ENCODE measurements at places on chromosomes 12 and 14.
A peak's percentile ranks its signal among the peaks of the same experiment; 100 is the strongest.

DNA sequence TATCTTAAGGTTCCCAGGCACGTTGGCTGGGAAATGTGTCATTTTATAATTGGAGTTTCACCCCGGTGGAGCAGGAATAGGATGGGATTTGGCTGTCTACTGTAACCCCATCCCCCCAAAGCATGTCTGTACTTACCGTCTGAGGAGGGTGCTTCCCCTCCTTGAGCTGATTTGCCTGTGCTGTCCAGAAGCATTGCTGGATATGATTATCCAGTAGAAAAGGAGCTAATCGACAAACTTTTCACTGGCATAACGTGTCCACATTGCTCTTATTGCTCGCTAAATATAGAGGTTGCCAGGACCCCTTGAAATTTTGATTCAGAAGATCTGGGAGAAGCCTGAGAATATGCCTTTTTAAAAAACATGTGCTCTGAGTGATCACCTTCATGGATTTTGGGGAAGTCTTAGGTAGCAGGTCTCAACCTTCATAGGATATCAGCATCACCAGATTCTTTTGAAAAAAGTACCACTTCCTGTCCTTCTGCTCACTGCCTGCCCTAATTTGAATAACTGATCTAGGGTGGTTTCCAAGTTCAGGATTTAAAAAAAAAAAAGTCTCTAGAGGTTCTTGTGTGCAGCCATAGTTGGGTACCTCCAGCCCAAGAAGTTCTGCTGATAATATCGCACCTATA, 80.4 kb upstream of the KCNA1 start:
- no peak for DNase-seq

GRCh38 chr12:67477681-67478265, 170.8 kb upstream of the DYRK2 start:
- no peak for DNase-seq

- DNase-seq = no peak
These were observed 210.2 kb upstream of the RPL10L start for GRCh38 chr14:46861753-46862152.

DNA sequence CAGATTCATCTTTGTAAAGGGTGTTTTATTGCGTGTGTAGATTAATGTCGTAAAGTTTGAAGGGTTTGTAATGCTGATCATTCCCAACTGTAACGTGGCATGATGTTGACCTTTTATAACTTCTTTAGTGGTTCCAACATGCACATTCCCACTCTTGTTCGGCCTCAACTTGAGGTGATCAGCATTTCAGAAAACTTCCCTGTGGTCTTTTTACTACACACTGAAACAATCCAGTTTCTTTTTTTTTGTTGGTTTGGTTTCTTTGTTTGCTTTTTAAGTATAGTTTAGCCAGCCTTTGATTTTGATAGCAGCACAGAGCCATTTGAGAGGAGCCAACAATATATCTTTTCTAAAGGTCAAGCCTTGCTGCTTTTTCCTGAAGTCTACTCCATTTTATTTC, 22.8 kb downstream of the UTP20 start:
- no peak for DNase-seq

- no peak for DNase-seq
These were observed 42.4 kb downstream of the ATXN2 start for GRCh38 chr12:111556676-111557075.

DNA sequence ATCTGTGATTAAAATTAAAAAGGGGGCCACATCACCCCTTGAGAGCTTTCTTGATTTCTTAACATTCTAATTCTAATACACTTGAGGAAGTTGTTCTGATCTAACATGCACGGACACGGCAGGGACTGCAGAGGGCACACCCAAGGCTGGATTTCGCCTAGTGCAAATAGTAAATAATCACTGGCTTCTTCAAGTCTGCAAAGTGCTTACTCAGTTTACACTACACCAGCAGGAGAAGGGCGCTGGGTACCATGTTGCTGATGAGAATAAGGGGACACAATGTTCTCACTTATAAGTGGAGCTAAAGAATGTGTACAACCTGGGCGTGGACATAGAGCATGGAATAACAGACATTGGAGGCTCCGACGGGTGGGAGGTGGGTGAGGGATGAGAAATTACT, 34.2 kb downstream of the TBX5 start:
- DNase-seq = no peak

DNA sequence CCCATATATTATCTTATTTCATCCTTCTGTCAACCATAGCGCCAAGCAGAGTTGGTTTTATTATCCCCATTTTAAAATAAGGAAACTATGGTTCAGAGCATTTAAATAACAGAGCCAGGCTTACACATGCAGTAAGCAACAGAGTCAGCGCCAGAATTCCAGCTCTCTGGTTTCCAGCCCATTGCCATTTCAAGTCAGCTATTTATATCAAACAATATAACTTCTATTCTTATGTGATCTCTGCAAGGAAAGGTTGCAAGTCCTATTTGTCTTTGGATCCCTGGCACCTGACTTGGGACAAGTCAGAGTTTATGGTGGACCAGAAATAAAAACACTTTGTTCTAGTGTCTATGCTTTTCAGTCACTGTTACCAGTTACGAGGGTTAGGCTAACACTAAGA, 174.1 kb upstream of the EEA1 start:
- no peak for DNase-seq

GRCh38 chr14:106378191-106378590, 851.8 kb downstream of the TMEM121 start:
- DNase-seq = no peak

DNA sequence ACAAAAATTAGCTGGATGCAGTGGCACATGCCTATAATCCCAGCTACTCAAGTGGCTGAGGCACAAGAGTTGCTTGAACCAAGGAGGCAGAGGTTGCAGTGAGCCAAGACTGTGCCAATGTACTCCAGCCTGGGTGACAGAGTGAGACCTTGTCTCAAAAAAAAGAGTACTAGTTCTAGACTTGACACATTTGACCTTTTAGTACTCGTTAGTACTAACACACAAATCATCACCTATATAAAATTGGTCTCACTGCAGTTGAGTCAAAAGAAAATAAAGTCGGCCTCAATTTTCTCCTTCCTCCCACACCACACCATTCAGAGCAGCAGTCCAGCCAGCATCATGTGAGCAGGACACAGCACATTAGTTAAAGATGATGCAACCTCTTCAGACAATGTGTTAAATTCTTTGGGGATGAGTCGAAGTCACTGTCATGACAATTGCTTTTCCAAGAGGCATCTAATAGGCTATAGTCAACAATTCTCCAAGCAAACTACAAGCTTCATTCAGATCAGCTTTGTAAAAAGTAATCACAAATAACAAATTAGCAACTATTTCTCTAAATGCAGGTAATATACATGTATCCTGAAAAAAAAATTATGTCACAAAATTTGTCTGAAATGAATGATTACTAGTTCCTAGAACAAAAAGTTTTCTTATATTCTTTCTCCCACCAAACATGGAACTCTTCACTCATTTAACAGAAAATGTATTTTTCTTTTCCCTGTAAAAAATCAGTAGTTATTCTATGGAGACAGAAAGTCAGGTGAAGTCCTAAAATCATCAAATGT, 55.6 kb downstream of the CLIP1 start:
- peak; percentile 87 for DNase-seq

GRCh38 chr12:111870706-111871105, 28.7 kb downstream of the MAPKAPK5 start:
- no peak for DNase-seq

GRCh38 chr12:124401704-124402221, 106.9 kb downstream of the RFLNA start:
- DNase-seq = no peak

- DNase-seq = no peak
These were observed 4.6 kb upstream of the HIP1R start for GRCh38 chr12:122830517-122831214.

- no peak for DNase-seq
These were observed 55.7 kb downstream of the PCNX1 start for GRCh38 chr14:70962935-70963334.

DNA sequence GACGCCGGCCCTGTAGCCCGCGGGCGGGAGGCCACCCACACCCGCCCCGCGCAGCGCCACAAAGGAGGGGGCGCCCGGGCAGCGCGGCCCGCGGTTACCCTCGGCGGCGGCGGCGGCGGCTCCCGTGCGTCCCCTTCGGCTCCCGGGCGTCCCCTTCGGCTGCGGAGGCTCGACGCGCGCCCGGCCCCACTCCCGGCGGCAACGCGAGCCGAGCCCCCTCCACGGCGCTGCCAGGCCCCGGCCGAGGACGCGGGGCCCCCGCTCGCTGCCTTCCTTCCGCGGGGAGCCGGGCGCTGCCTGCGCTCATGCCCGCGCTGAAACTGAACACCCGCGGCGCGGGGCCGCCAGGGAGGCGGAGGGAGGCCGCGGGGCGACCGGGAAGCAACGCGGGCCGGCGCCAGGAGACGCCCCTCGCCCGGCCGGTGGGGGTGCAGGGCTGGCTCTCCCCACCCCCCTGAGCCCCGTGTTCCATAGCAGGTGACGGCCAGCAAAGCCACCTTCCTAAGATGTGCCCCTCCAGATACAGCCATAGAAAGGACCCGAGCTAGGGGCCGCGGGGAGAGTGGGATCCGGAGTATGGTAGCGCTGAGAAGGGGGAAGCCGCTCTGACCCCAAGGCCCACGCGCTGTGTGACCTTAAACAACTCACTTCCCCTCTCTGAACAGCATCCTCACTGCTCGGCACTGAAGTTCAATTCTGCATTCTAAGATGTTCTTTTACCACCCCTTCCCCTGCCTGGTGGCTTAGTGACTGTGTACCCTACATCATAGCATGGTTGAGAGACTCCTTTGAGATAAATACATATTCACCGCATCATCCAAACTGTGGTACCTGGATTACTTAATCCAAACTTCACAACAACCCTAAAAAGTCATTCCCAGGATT, 42.8 kb downstream of the KDM2B start:
- no peak for DNase-seq

GRCh38 chr14:37124614-37125013, 47.8 kb downstream of the SLC25A21 start:
- no peak for DNase-seq

DNA sequence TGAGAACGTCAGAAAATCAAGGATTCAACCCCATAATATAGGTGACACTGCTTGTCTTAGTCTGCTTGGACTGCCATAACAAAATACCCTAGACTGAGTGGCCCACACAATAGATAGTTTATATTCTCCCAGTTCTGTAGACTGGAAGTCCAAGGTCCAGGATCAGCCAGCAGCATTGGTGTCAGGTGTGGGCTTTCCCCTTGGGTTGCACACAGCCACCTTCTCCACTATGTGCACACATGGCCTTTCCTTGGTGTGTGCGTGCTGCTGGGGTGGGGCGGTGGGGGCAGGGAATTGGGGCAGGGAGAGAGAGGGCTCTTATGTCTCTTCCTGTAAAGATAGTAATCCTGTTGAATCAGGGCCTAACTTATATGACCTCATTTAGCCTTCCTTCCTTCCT, 106.4 kb downstream of the SLC25A47 start:
- DNase-seq = no peak

DNA sequence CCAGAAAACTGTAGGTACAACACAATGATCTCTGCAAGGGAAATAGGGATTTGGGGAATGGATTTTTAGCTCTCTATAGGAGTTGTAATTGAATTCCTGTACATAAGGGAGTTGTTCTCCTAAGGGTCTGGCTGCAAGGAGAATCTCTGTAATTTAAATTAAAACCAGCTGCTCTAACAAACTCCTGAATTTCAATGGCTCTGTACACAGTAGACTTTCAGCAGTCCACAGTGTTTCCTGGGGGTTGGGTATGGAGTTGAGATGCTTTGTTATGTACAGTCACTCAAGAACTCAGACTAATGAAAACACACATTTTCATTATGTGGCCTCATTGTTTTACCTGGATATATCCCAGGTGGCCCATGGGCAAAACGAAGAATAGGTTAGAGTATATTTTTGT, 93.2 kb downstream of the NAV3 start:
- no peak for DNase-seq

GRCh38 chr12:1501695-1502378, 92.5 kb downstream of the FBXL14 start:
- DNase-seq = no peak

GRCh38 chr14:50030036-50030435, 86.3 kb downstream of the VCPKMT start:
- DNase-seq = no peak

DNA sequence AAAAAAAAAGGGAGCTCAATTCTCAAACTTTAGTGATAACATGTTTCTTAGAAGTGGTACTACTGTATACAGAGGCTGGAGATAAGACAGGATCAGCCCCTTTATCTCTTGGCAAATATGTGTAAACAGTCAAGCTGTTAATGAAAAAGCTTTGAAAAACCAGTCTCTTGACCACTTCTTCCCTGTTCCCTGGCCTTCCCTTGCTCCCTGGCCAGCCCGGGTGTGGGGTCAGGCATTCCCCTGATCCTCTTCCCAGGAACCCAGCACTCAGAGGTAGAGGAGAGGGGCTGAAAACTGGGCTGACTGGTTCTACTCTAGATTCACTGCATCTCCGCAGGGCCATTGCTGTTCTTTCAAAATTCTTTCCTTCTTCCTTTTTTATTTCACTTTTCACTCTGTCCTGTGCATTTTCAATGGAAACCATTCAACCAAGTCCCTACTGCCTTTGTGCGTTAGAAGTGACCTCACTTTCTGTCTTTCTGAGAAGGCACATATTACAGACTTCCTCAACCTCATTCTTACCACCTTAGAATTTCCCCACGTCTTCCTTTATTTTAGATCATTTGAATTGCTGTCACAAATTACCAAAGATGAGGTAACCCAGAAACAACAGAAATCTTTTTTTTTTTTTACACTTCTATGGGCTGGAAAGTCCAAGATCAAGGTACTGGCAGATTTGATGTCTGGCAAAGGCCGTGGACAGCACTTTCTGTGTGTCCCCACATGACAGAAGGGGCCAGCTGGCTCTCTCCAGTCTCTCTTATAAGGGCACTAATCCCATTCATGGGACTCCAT, 5.7 kb downstream of the GNG2 start:
- DNase-seq = no peak

GRCh38 chr12:67096533-67097318, 172.4 kb upstream of the CAND1 start:
- no peak for DNase-seq

Data from kidney capillary endothelial cell (primary cell).